Astrocyte of the cerebellum (primary cell): ENCODE measurements at places on chromosomes 1 and 21.

GRCh38 chr1:208235982-208236761, 8.0 kb downstream of the PLXNA2 start:
- peak; percentile 57 for DNase-seq

DNA sequence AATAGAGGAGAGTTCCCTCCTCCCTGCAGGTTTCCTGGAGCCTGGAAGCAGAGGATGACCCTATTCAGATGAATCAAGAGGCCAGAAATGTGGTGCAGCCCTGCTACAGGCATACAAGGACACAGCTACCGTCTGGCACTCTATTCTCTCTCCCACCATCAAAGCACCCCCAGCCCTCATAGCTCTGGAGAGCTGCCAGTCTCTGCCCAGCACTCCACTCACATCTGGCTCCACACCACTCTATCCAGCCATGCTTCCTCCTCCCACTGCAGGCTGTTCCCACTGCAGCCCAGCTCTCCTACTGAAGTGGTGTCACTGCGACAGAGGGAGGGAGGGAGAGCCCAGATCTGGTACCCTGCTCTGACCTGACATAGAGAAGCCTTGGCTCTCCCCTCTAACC, 18.4 kb downstream of the SYT2 start:
- no peak for DNase-seq

DNA sequence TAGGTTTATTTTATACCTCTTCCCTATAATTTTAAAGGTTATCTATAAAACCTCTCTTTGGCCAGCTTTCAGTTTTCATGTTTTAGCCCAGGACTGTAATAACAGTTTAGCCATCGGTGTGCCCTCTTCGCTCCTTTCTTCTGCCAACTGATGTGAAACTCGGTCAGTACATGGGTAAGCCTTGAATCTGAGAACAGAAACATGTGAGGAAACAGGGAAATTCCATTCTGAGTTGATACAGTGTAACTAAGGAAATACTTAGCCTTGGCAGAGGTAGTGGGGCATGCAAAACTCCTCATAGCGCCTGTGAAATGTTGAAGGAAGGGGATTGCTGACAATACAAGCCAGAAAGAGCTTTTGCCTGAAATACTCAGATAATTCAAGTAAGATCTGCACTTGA, 465.2 kb downstream of the NCAM2 start:
- DNase-seq = no peak

GRCh38 chr1:208159555-208160258, 84.5 kb downstream of the PLXNA2 start:
- peak; percentile 65 for DNase-seq

GRCh38 chr1:57615956-57616355, 192.1 kb upstream of the DAB1 start:
- DNase-seq = no peak

- no peak for DNase-seq
Observed at GRCh38 chr1:78401148-78401547, 89.6 kb upstream of the PTGFR start.
